ENCODE measurements at places on chromosomes 13 and 19.

DNA sequence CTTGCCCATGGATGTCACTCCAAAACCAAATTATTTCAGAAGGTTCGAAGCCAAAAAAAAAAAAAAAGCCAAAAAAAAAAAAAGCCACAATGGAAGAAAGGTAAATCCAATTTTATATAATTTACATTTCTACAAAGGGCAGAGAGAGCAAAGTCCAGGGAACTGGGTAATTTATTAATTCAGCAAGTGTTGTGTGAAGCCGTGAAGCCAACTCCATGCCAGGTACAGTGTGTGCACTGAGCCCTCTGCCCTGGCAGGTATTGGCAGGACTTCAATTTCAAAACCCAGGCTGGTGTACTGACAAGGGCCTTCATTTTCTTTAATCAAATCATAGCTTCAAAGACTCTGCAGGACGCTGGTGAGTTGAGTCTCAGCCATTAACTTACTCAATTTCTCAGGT is 5.5 kb upstream of the RFPL4A start:
- DNase-seq: no peak

- DNase-seq: no peak
These were observed 10.8 kb downstream of the OR7D2 start for GRCh38 chr19:9189535-9189934.

DNA sequence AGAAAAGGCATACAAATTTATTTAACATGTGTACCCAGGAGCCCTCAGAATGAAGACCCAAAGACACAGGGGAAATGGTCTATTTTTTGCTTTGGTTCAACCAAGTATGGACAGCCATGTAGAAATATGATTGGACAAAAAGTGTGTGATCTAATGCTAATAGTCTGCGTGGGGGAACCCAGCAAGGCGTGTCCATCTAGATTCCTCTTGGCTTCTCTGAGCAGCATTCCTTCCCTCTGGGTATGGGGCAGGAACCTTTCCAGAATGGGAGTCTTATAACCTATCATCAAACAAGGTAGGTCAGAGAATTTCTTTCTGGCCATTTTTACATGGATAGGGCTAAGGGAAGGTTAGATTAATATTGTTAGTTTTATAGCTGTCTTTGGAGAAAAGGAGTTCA is 698.2 kb downstream of the FGF9 start:
- DNase-seq: no peak

GRCh38 chr19:48094855-48095203 is 15.8 kb downstream of the PLA2G4C start:
- DNase-seq: no peak

- DNase-seq: no peak
These were observed 5.0 kb downstream of the GFY start for GRCh38 chr19:49430172-49430677.

- DNase-seq: no peak
These were observed 892.5 kb upstream of the SLC10A2 start for GRCh38 chr13:103958691-103959090.

- peak; percentile 65 for DNase-seq
These were observed 58.3 kb downstream of the KLF2 start for GRCh38 chr19:16382775-16383543.

DNA sequence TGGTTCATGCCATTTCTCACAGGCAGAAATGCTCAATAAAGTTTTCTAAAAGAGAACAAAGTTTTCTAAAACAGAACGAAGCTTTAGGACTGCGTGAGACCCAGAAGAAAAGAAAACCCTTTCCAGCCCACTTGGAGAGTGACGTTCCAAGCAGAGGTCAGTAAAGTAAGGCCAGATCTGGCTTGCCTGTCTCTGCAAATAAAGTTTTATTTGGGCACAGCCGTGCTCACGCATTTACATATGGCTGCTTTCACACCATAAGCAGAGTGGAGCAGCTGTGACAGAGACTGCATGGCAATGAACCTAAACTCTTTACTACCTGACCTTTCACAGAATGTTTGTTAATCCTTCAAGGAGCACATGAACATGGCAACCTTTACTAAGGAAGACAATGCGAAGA is 23.6 kb downstream of the IRS2 start:
- DNase-seq: no peak

DNA sequence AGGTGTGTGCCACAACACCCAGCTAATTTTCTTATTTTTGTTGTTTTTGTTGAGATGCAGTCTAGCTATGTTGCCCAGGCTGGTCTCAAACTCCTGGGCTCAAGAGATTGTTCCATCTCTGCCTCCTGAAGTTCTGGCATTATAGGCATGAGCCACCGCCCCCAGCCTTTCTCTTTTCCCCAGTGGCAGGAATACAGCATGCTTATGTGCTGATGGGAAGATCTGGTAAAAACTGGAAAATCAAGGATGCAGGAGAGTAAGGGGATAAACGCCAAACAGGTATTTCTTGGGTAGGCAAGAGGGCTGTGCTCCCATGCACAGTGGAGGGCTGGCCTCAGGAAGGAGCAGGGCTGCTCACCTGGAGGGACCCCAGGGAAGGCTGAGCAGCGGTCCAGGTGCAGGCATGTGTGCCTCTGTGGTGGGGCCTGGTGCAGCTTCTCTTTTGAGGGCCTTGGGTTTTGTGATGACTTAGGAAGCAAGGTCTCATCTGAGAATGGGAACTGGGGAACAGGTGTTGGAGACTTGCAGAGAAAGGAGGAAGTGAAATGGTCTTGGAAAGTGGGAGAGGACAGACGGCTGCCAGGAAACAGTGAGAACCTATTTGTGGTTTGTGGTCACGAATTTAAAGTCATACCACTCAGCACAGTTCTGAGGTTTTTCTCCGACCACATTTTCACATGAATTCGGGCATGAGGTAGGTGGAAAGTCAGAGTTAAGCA is 106.5 kb downstream of the TEX26 start:
- no peak for DNase-seq

- no peak for DNase-seq
These were observed 76.7 kb downstream of the CACNA1A start for GRCh38 chr19:13429563-13429962.

DNA sequence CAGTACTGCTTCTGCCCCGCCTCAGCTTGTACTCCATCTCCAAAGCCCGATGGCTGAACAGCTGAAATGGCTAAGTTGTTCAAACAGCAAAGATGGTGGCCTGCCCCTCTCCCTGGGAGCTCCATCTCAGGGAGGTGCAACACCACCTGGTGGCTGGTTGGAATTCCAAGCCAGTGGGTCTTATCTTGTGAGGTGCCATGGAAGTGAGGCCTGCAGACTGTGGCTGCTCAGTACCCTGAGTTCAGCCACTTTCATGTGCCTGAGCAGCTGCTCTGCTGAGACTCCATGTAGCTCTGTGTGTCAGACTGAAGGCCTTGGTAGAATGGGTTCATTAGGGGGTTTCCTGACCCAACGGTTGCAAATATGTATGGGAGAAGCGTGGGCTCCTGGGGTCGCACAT is 67.3 kb upstream of the SPRY2 start:
- no peak for DNase-seq

- DNase-seq: no peak
These were observed 4.3 kb upstream of the TLE5 start for GRCh38 chr19:3066482-3067049.

DNA sequence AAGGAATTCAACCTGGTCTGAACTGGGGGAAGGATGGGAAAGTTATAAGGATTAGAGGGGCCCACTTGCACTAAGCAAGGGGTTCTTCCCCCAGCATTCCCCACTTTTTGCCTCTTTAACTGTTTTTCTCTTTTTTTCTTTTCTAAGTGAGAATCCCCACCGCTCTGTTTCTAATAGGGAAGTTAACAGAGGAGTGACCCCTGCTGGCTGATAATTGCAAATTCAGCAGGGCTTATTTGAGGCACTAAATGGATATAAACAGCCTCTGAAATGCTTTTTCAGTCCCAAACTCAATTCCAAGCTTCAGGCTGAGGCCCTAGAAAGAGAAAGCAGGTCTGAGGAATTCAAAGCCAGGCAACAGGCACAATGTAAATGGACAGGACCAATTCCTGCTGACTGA is 38.2 kb upstream of the CEACAM21 start:
- DNase-seq: no peak

GRCh38 chr13:51154029-51154555 is 43.0 kb upstream of the C13orf42 start:
- DNase-seq: no peak

DNA sequence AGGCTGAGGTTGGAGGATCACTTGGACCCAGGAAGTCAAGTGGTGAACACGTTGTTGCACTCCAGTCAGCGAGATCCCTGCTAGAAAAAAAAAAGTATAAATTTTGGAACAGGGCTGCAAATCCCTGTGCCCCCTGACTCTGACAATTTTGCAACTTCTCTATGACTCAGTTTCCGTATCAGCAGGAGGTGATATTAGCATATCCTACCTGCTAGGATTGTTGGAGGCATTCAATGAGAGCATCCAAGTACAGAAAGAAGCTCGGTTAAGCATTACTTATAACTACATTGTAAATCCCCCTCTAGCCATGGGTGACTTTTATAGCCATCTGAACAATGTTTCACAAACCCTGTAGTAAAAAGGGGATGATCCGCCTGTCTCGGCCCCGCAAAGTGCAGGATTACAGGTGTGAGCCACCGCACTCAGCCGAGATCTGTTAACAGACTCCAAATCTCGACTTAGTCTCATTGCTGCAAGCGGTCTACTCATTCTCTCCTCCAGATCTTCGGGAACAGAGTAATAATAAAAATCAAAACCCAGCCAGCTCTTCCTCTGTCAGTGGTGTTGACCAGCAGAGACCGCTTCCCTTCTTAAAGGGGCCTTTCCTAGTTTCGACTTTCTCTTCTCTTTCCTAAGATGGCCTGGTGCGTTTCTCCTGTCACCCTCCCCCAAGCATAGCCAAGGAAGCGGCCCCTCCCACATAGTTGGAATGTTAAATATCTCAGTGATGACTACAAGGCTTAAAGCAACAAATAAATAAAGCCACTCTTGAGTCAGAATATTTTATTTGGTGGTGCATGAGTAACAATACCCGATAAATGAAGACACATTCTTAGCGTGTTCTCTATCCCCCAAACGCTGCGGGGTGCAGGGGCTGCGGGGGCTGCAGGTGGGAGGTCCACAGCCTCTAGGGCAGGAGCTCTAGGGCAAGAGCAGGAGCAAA is 10.3 kb upstream of the BICRA start:
- no peak for DNase-seq

GRCh38 chr13:39876258-39876657 is 220.8 kb downstream of the COG6 start:
- DNase-seq: no peak

DNA sequence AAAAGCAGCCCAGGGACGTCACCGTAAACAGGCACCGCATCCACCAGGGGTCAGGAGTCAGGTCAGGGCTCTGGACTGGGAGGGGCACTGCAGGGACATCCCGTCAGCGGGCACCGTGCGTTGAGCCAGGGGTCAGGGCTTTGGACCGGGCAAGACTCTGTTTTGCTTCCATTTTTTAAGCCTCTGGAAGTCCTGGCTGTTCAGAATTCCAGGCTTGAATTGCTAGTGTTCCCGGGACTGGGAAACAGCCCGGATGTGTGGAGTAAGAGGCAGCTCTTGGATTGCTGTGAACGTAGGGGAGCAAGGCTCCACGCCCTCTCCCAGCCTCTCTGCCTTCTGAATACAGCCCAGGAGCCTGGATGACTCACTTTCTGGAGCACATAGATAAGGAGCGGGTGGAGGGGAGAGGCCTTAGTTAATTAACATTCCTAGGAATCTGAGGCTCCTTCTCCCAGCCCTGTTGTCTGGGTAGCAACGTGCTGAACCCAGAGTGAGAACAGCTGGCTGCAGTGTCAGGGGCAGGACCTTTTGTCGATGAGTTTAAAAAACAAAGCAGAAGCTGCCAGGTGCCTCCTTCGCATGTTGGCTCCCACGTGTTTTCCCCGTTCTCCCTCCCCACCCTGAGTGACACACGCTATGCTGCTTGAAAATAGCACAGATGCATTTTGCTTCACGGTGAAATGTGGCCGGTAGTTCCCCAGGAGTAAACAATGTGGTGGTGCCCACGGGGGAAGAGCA is 21.9 kb downstream of the ATP11A start:
- no peak for DNase-seq

GRCh38 chr19:11506967-11507366 is 1.3 kb upstream of the ZNF653 start:
- DNase-seq: no peak

DNA sequence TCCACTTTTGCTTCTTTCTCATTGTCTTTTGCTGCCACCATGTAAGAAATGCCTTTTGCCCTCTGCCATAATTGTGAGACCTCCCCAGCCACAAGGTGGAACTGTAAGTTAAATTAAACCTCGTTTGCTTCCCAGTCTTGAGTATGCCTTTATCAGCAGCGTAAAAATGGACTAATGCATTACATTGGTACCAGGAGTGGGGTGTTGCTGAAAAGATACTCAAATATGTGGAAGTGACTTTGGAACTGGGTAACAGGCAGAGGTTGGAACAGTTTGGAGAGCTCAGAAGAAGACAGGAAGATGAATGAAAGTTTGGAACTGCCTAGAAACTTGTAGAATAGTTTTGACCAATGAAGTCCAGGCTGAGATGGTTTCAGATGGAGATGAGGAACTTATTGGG is 115.2 kb downstream of the B3GLCT start:
- DNase-seq: no peak

DNA sequence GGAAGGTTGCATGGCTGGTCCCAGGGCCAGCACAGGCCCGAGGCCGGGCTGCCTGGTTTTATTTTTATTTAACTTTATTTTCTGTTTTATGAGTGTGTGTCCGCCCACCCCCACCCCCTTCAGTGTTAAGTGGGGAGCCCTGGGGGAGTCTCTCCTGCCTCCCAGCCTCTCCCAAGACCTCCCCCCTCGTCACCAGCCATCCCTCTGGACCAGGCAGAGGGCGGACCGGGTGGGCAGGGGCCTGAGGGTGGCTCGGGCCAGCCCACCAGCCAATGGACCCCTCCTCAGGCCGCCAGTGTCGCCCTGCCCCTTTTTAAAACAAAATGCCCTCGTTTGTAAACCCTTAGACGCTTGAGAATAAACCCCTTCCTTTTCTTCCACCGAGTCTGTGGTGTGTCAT is 531 bp upstream of the TGFBR3L start:
- DNase-seq: no peak

- no peak for DNase-seq
These were observed 4.7 kb upstream of the TMPRSS9 start for GRCh38 chr19:2355168-2356035.

DNA sequence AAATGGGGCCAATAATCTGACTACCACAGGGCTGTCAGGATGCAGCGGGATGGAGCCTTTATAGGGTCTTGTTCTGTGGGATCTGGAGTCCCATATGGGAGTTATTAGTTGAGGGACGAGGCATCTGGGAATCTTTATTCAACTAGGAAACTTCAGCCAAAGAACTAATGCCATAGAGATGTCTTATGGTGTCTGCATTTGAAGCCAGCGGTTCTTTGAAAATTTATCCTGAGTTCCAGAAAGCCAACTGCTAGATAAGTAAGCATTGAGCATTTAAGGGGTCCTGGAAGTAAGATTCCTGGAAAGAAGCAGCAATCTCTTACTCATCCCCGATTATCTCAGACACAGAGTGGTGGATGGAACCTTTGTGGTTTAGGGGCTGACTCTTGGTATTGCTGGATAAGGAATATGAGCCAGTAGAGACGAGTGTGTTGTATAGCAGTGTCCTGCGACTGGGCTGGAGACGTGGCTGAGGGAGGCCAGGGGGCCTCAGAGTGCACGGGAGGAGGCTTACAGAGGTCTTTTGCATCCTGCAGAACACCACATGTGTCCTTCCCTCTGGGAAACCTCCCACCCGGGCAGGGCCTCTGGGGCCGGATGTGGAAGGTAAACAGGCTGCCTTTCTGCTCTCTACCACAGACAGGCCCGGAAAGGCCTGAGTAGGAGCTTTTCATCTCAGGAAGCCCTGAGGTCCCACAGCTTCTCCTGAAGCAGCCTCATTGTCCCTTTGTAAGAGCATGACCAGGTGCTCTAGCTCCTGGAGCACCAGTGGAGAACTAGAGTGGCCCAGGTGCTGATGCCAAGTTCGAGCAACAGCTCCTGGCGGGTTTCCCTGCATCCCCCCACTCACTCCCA is 28.8 kb downstream of the ACTN4 start:
- no peak for DNase-seq

GRCh38 chr13:59495299-59495698 is 668.4 kb downstream of the DIAPH3 start:
- no peak for DNase-seq
